ENCODE measurements at places on chromosomes 12 and 14.

DNA sequence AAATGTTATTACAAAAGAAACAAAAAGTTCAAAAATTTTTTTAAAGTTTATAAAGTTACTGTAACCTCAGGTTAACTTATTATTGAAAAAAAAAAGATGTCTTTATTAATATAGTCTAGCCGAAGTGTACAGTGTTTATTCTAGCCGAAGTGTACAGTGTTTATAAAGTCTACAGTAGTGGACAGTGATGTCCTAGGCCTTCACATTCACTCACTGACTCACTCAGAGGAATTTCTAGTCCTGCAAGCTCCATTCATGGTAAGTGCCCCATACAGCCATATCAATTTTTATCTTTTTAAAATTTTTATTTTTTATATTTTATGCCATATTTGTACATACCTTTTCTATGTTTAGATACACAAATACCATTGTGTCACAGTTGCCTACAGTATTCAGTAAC, 10.4 kb downstream of the ATG2B start:
- DNase-seq, result no peak

- DNase-seq, result no peak
Observed at GRCh38 chr14:85315733-85316290, 214.1 kb upstream of the FLRT2 start.

GRCh38 chr12:91774434-91774921, 371.2 kb downstream of the BTG1 start:
- DNase-seq, result peak; percentile 18

- no peak for DNase-seq
Observed at GRCh38 chr12:37666069-37666781, 650.3 kb upstream of the ALG10B start.

GRCh38 chr12:50924131-50924438, 28.3 kb upstream of the HIGD1C start:
- no peak for DNase-seq

DNA sequence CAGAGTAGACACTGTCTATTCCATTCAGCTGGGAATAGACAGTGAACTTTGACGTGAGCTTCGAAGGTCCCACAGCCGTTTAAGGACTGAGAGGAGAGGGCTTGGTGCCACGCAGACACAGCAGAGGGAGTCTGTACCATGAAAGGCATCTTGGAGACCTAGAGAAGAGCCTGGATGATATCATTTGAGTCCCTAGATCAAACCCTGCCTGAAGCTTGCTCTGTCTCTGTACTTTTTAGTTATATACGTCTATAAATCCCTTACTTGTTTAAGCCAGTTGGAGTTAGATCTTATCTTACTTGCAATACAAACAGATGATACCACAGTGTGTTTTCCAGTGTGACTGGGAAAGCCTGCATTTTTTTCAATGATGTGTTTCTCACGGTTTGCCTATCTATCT, 128.9 kb upstream of the RTL1 start:
- DNase-seq, result no peak

GRCh38 chr12:45310627-45310968, 94.7 kb downstream of the ANO6 start:
- DNase-seq, result no peak

- no peak for DNase-seq
Observed at GRCh38 chr12:45695035-45695434, 34.5 kb upstream of the ARID2 start.

DNA sequence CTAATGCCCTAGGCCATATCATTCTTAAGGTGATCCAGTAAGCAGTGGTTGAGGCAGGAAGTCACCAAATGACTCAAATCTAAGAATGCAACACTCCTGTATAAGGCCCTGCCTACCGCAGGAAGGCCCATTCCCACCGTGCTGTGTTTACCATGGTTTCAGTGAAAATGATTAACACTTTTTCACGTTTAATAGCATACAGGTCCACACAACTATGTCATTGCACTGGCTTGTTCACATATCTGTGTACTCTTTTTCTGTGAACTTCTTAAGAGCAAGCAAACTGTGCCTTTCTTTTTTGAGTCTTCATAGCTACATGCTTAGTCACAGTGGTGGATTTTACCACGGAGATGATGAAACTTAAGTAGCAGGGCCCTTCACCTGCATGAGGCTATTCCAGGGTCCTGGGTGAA, 214.9 kb downstream of the CNTN1 start:
- no peak for DNase-seq

GRCh38 chr12:66627270-66627987, 51.4 kb downstream of the GRIP1 start:
- DNase-seq, result no peak

DNA sequence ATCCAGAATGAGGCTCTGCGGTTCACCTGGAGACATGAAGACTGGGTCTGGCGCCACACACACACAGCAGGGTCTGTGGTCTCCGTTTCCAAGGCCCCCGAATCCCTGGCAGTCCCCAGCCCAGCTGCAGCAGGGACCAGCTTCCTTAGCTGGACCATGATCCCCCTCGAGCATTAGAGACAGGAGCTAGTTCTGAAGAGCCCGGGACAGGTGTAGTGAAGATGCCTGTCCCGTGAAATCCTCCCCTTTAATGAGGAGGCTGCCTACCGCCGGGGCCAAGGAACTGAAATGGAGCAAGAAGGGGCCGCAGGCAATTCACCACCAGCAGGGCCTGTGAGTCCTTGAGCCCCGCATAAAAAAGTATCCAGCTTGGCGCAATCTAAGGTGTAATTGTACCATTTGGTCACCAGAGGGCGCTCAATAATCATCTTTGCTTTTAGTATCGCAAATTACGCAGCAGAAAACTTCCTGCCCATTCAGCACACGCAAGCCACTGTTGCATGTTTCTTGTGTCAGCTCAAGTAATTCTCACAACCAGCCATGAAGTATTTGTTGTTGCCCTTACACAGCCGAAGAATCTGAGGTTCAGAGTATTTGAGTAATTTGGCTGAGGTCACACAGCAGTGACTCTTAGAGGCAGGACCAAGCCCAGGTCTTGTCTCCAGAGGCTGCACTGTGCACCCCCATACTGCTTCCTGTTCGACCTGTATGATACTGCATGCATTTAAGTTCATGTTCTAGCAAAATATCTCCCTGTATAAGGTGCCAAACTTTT, 54.3 kb upstream of the PPP2R5C start:
- peak; percentile 77 for DNase-seq

DNA sequence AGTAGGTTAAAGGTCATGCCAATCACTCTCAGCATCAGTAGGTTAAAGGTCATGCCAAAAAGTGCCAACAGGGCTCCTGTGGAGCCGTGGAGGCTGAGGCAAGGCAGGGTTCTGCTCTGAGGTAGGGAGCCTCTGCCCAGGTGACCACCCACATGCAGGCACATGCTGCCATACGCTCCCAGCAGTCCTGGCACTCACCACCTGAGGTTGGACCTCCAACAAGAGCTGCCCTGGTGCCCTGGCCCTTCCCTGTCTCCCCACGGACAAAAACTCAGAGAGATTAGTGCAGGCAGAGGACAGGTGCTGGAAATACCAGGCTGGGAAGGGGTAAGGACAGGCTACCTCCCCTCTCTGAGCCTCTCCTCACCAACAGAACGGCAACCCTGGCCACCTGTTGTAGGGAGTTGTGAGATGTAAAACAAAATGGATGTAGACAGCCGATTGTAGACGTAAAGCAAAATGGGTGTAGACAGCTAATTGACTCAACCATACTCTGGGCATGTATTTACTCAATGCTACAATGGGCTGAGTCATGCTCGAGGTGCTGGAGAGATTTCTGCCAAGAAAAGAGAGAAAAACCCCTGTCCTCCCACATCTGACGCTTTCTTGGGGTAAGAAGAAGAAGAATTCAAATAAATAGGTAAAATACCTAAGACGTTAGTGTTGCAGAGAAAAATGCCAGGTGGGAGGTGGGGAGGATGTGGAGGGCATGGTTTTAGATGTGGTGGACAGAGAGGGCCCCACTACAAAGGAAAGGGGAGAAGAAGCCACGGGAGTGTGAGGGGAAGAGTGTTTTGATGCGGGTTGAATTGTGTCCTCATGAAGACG, 32.4 kb downstream of the LTBP2 start:
- no peak for DNase-seq

DNA sequence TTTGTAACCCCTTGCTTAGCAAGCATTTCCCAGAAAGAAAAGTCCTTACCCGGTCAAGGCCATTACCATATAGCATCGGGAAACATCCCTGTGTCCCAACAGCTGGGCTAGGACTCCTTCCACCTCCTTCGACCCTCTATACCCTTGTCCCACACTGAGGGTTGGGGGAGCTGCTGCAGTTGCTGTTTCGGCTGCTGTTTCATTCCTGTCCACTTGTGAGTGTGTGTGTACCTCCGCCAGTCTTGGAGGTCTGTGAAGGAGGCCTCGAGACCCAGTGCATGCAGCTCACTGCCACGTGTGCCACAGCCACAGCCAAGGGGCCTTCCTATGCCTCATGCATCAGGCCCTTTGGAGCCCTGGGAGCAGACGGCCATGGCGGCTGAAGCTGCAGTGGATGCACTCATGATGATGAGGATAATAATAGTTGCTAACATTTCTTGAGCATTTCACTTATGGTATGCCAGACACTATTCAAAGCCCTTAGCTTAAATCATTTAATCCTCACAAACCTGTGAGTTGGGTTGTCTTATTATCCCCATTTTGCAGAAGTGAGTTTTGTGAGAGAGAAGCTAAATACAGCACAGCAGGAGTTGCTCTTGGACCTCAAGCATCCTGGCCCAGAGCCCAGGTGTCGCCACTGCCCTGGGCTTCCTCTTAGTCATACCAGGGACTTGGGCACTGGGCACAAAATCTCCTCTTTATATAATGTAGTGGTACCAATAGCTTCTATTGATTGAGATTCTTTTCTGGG, 156.5 kb downstream of the PRKCH start:
- no peak for DNase-seq

DNA sequence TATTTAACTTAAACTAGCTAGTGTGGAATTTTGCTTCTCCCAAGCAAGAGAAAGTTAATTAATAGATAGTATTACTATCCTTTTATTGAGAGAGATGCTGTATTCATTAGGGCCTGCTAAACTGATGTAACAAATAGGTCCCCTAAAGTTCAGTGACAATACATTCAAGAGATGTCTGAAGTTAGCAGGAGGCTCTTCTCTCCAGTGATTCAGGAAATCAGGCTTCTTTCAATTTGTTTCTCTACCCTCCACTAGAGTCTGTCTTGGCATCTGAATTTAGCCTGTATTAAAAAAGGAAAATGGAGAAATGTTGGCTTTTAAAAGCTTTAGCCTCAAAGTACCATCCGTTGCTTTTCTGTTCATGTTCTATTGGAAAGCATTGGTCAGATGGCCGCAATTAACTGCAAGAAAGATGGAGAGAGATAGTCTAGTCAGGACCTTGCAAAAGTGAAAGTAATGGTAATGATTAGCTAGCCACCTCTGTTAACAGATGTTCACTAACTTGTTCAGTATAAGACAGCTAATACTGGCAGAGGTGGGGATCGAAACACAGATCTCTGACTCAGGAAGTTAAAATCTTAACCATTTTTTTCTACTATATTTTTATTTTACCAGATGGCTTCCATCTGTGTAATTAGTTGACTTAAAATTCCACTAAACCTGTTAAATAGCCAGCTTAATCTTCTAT, 786.8 kb downstream of the TMTC2 start:
- DNase-seq, result no peak

GRCh38 chr14:71693381-71693780, 238.8 kb upstream of the RGS6 start:
- DNase-seq, result no peak

- no peak for DNase-seq
Observed at GRCh38 chr12:3228552-3228951, 151.4 kb downstream of the TSPAN9 start.

GRCh38 chr12:41108032-41108431, 80.1 kb upstream of the PDZRN4 start:
- DNase-seq, result peak; percentile 59

DNA sequence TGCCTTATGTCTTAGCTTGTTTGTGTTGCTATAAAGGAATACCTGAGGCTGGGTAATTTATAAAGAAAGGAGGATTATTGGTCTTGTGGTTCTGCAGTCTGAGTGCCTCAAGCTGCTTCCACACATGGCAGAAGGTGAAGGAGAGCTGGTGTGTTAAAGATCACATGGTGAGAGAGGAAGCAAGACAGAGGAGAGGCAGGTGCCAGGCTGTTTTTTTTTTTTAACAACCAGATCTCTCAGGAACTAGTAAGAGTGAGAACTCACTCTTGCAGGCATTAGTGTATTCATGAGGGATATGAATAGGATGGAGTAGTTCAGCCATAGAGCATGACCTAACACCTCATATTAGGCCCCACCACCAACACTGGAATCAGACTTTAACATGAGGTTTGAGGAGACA, 123.4 kb downstream of the CMAS start:
- no peak for DNase-seq

DNA sequence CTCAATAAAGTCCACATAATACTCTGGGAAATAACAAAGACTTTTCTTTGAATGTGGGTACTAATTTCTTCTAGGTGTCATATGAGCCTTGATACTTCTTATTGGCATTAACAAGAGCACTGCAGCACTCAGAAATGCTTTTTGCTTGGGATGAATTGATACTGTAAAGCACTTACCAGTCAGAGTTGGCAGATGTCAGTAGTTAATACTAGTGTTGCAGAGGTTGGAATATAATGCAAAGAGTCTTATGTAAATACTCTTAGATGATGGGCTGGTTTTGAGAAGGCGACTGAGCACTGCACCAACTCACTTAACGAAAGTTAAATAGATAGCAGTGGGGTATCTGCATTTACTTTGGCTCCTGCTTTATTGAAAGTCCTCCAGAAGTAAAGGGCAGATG, 25.6 kb upstream of the MBIP start:
- DNase-seq, result no peak

DNA sequence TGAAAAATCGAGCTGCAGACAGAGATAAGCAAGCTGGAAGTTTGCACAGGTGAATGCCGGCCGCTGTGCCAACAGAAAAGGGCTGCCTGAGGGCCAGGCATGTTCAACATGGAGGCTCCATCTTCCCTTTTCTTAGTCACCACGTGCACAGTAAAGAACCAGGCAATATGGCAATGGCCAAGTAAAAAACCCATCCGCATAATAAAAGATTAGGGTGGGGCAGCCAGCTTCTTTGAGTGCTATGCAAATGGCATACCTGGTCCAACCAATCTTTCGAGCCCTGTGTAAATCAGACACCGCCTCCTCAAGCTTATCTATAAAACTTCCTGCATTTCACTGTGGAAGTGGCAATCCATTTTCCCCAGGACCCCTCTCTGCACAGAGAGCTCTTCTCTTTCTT, 16.7 kb downstream of the PNP start:
- DNase-seq, result no peak

DNA sequence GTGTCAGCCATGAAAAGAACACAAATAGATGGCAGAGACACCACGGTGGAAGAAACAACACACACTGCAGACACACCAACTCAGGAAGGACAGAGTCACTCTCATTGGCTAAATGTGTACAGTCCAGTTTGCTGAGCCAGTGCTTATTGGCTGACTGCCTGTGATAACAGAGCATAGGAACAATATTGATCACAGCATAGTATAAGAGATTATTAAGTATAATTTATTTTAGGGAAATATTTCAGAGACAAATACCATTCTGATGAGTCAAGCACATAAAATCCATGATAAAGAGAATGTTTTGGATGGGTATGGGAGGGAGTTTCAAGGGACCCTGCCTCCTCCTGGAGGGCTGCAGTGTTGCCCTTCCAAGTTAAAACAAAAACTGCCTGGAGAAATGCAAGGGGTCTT, 50.9 kb downstream of the BTG1 start:
- DNase-seq, result no peak

- DNase-seq, result no peak
Observed at GRCh38 chr14:34628681-34629135, 1.2 kb downstream of the SNX6 start.

- DNase-seq, result no peak
Observed at GRCh38 chr14:29355846-29356245, 571.8 kb downstream of the PRKD1 start.

GRCh38 chr14:62921466-62921865, 123.8 kb downstream of the KCNH5 start:
- no peak for DNase-seq

Measured in urinary bladder (tissue), 4 donors.